ENCODE measurements at places on chromosomes 2 and 18. TPM values are rescaled to one million over a fixed set of nuclear protein-coding genes. Genes with fewer than 3 reads are reported as not detected.

KCNG3 gene
- total RNA-seq, result 1.5 TPM

NEURL3 gene
- total RNA-seq, result 1.4 TPM

NEMP2 gene
- 3.1 TPM for total RNA-seq

SETBP1 gene
- total RNA-seq, result 16.2 TPM

CCDC85A gene
- total RNA-seq, result 3.2 TPM

SERPINB3 gene
- total RNA-seq, result 1.5 TPM

FOXI3 gene
- total RNA-seq, result not detected

FOXD4L1 gene
- 0.19 TPM for total RNA-seq

Measured in suprapubic skin (tissue), 4 donors.